ENCODE measurements at places on chromosomes 6 and 20. TPM values are rescaled to one million over a fixed set of nuclear protein-coding genes. Genes with fewer than 3 reads are reported as not detected.
A peak's percentile ranks its signal among the peaks of the same experiment; 100 is the strongest.

GRCh38 chr6:100342830-100343229 is 121.9 kb downstream of the SIM1 start:
- H3K27me3 ChIP-seq: no peaks in the 10 kb centered on the region
- no peaks in the 10 kb centered on the region for H3K36me3 ChIP-seq

GRCh38 chr6:47056832-47057231 is 14.7 kb upstream of the ADGRF1 start:
- no peak overlapping the region for H3K27ac ChIP-seq
- no peaks in the 10 kb centered on the region for H3K4me1 ChIP-seq
- no peaks in the 10 kb centered on the region for H3K36me3 ChIP-seq

DNA sequence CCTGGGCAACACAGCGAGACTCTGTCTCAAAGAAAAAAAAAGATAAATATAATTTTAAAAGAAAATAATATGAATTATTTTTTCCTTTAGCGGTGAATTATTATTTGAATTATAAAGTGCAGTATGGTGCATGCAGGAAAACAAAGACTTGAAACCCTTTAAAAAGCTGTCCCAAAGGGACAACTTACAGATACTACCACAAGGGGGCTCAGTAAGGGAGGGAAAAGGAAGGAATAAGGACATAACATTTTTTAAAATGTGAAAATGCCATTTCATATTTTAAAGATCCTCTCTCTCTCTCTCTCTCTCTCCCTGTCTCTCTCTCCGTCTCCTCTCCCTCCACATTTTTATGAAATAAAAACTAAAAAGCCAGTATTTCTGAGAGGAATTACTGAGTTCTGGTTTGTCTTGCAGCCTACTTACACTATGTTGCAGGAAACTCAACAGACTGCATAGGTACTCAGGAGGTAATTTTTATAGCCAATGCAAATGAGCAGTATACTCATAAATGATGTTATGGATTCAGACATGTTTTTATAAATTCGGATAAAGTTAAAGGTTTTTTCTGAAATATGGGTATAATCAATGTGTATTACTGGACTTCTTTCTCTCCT is 455.0 kb upstream of the GJE1 start:
- DNase-seq: no peak
- no peaks in the 10 kb centered on the region for H3K36me3 ChIP-seq
- no peaks in the 10 kb centered on the region for H3K4me1 ChIP-seq
- H3K27me3 ChIP-seq: no peaks in the 10 kb centered on the region

GRCh38 chr6:144262470-144263369 is 22.4 kb upstream of the UTRN start:
- no peaks in the 10 kb centered on the region for H3K27me3 ChIP-seq
- no peak overlapping the region for H3K4me3 ChIP-seq
- no peak overlapping the region for H3K27ac ChIP-seq
- no peaks in the 10 kb centered on the region for H3K36me3 ChIP-seq
- H3K4me1 ChIP-seq: no peaks in the 10 kb centered on the region

DNA sequence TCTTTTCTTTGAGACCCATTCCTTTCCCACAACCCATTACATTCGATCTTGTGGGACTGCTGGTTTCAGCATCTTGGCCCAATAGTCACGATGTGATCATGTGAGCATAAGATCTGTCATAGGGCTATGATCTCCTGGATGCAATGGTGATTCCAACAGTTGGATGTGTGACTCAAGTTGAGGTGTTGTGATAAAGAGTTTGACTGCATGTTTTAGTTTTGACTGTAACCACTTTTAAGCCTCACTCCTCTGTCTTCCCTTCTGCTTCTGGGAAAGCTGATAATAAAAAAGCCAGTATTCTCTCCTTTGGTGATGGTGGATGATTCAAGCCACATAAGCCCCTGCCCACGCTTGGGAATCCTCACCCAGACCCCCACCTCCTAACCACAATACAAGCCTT is 117.0 kb upstream of the ASCC3 start:
- no peaks in the 10 kb centered on the region for H3K4me1 ChIP-seq
- H3K27ac ChIP-seq: no peak overlapping the region
- H3K4me3 ChIP-seq: no peak overlapping the region
- H3K27me3 ChIP-seq: no peaks in the 10 kb centered on the region
- H3K36me3 ChIP-seq: no peaks in the 10 kb centered on the region

DNA sequence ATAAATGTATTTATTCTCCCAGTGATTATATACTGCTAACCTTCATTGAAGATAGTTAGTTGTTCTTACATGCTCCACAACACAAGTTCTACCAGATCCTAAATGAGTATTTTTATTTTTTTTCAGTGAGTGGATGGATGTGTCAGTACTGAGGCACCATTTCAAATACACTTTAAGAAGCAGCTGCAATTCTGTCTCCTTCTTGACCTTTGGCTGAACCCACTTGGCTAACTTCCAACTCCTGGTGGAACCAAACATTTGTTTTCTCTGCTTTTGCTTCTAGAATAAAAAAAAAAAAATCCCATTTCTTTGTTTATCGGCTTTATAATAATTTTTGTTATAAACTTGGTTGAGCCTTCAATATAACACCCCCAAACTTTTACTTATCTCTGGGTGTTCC is 458.3 kb upstream of the MAP3K7 start:
- H3K27me3 ChIP-seq: no peaks in the 10 kb centered on the region
- H3K4me3 ChIP-seq: no peak overlapping the region
- no peaks in the 10 kb centered on the region for H3K36me3 ChIP-seq
- peak; percentile 63 for DNase-seq
- H3K27ac ChIP-seq: no peak overlapping the region

DNA sequence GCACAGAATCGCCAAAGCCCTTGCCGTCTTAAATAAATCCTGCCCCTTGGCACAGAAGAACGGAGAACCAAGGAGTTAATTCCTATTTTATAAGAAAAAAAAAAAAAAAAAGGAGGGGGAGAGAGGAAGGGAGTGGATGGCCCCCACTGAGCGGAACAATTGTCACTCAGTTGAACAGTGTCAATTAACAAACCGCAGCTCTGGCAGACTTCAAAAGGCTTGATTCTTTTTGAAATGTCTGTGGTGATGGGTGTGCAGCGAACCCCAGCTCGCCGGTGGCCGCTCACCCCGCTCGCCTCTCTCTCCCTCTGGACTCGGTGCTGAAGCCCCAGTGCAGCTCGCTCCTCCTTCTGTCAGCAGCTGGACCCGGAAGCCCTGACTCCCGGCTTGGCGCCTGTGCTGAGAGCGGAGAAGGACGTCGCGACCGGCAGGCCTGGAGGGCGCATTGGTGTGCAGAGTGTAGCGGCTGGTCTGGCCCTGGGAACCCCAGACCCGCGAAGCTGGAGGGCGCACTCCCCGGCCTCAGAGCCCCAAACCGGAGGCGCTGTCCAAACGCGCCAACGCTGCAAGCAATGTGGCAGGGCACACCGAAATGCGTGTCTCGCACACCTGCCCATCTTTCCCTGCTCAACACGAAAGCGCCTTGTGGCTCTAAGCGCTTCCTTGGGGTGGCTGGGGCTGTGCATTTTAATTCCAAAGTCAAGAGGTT is 3.4 kb downstream of the LINC00237 start:
- no peak overlapping the region for H3K4me3 ChIP-seq
- H3K27ac ChIP-seq: no peak overlapping the region
- H3K27me3 ChIP-seq: peaks cover 75% of the 10 kb centered on the region
- no peaks in the 10 kb centered on the region for H3K4me1 ChIP-seq
- H3K36me3 ChIP-seq: no peaks in the 10 kb centered on the region

GRCh38 chr6:14369717-14370116 is 252.1 kb downstream of the CD83 start:
- H3K27me3 ChIP-seq: no peaks in the 10 kb centered on the region
- no peak for DNase-seq
- H3K36me3 ChIP-seq: no peaks in the 10 kb centered on the region
- H3K4me3 ChIP-seq: no peak overlapping the region
- no peak overlapping the region for H3K27ac ChIP-seq
- peaks cover 6% of the 10 kb centered on the region for H3K4me1 ChIP-seq

GRCh38 chr20:36744764-36745191 is 1.1 kb downstream of the NDRG3 start:
- DNase-seq: no peak
- H3K36me3 ChIP-seq: no peaks in the 10 kb centered on the region
- no peak overlapping the region for H3K27ac ChIP-seq
- H3K4me3 ChIP-seq: peak overlapping the region; percentile 86
- no peaks in the 10 kb centered on the region for H3K4me1 ChIP-seq

GRCh38 chr20:38209736-38210405 is 44.8 kb upstream of the TGM2 start:
- H3K4me3 ChIP-seq: no peak overlapping the region
- no peaks in the 10 kb centered on the region for H3K27me3 ChIP-seq
- no peak overlapping the region for H3K27ac ChIP-seq
- peak; percentile 11 for DNase-seq

DNA sequence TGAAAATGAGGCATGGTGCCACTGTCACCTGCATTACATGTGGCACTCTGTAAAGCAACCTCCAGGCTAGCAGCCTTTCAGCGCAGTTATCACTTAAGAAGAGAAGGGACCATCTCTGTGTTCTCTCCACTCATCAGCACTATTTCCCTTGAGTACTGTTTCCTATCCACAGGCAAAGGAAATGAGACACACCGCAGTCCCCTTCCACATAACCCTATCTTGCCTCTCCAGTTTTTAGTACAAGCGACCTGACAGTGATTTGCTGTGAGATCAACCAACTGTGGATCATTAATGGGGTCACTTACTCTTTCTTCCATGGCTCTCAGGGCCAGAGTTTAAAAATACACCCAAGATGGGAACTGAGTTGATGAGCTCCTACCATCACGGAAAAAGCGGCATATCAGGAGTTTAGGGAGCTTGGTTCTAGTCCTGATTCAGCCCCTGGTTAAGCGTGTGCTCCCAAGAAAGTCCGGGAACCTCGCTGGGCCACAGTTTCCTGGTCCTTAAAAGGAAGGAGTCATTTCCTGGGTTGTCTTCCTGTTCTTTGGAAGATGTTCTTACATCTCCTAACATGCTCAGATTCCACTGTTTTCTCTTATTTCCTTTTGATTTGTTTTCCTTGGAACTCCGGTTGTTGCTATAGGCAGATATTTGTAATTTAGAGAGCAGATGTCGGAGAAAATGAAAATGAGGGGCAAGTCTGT is 27.3 kb downstream of the PRDM1 start:
- no peaks in the 10 kb centered on the region for H3K36me3 ChIP-seq
- H3K4me3 ChIP-seq: no peak overlapping the region
- no peak for DNase-seq
- no peaks in the 10 kb centered on the region for H3K4me1 ChIP-seq
- no peak overlapping the region for H3K27ac ChIP-seq

DNA sequence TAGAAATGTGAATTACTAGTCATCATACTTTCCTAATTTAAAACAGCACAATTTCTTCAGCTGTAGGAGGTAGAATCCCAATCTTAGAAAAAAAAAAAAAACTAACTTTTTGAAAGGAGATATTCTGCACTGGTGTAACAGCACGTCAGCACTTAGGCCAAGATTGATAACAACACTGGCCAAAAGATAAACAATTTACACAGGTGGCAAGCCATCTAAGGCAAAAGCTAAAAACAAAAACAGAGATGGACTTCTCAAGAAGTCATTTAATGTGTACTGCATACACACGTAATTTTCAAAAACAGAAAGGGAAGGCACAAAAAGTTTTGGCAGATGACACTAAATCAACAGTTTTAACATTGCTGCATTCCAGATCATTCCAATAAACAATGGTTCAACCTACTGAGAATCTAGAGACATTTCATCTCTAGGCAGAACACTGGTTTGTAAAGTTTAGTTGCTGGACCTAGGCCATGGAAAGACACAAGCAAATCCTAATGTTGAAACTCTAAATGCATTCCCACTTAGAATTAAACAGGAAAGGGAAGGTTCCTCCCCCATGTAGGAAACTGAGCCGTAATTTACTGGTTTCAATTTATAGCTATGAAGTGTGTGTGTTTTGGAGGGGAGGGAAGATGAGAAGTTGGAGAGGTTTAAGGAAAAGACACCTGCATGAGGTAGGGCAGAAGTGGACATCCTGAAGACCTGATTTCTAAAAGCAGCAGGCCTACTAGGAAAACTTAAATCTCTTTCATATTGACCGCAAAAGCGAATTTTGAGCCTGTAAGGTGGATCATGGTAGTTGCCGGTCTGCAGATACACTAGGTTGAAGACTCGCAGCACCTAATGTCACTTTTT is 1.3 kb downstream of the GCLC start:
- DNase-seq: no peak
- H3K4me3 ChIP-seq: peak overlapping the region; percentile 58
- no peaks in the 10 kb centered on the region for H3K36me3 ChIP-seq
- H3K27me3 ChIP-seq: no peaks in the 10 kb centered on the region

GRCh38 chr6:5936631-5937030 is 70.1 kb downstream of the NRN1 start:
- no peak overlapping the region for H3K27ac ChIP-seq
- DNase-seq: no peak
- H3K4me1 ChIP-seq: no peaks in the 10 kb centered on the region

GRCh38 chr6:12572896-12573827 is 143.4 kb upstream of the PHACTR1 start:
- H3K4me3 ChIP-seq: no peak overlapping the region
- no peaks in the 10 kb centered on the region for H3K27me3 ChIP-seq
- H3K4me1 ChIP-seq: peaks cover 28% of the 10 kb centered on the region
- DNase-seq: peak; percentile 23
- no peaks in the 10 kb centered on the region for H3K36me3 ChIP-seq

DNA sequence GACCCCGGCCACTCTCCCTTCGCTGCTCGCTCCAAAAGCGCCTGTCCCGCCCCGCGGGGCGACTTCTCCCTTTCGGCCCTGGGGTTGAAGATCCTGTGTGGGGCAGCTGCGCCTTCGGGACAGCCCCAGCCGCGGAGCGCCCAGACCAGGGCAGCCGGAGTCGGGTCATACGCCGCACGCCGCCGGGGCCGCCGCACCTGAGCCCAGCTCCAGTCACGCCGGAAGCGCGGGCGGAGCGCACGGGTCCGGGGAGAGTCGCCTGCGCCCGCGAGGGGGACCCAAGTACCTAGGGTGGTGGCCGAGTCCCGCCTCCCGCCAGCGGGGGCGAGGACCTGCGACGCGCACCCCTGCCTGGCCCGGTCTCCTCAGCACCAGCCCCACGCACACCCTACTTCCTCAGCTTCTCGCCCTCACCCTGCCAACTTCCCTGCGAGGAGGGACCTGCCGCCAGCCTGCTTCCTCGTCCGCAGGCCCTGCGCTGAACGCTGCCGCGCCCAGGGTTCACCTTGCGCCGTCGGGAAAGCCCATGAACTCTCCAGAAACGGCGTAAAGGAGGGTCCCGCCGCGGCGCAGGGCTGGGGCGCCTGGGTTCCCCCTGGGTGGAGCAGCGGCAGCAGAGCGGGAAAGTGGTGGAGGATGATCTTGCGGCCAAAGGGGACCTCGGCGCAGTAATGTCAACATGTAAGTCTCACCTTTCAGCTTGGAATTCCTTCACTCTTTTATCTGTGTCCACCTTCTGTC is at the start of gene ADGRG6:
Gene ADGRG6 (plus strand): TSS at position 357 of the 741 bp plus-strand sequence. CDS start 323 bp downstream, at position 680.
- H3K36me3 ChIP-seq: no peaks in the 10 kb centered on the region
- H3K27ac ChIP-seq: no peak within 1 kb of the TSS
- H3K4me3 ChIP-seq: peak within 1 kb of the TSS; percentile 67
- no peaks in the 10 kb centered on the region for H3K27me3 ChIP-seq
- peak; percentile 69 for DNase-seq

POPDC3 gene
- not detected for polyA plus RNA-seq

NKAIN4 gene
- polyA plus RNA-seq: 107 TPM

BMP2 gene
- 3.3 TPM for polyA plus RNA-seq

FAM83D gene
- 1.2 TPM for polyA plus RNA-seq

FHL5 gene
- polyA plus RNA-seq: 4.3 TPM

RAET1G gene
- 1.3 TPM for polyA plus RNA-seq

DYNLT2 gene
- polyA plus RNA-seq: 2.6 TPM

HEBP2 gene
- 62.6 TPM for polyA plus RNA-seq

MAP7 gene
- 16.0 TPM for polyA plus RNA-seq

VEGFA gene
- 111 TPM for polyA plus RNA-seq

LY86 gene
- 4.8 TPM for polyA plus RNA-seq

Measured in kidney (tissue), 22 donors.